ENCODE measurements at places on chromosomes 16 and 17. TPM values are rescaled to one million over a fixed set of nuclear protein-coding genes. Genes with fewer than 3 reads are reported as not detected.

PIRT gene
- not detected for polyA plus RNA-seq

C1QTNF8 gene
- not detected for polyA plus RNA-seq

LGALS9B gene
- not detected for polyA plus RNA-seq

DPEP2 gene
- 0.09 TPM for polyA plus RNA-seq

ARL17A gene
- polyA plus RNA-seq = 23.6 TPM

KRT20 gene
- not detected for polyA plus RNA-seq

JPH3 gene
- polyA plus RNA-seq = 8.4 TPM

CTRB2 gene
- not detected for polyA plus RNA-seq

ZACN gene
- 0.47 TPM for polyA plus RNA-seq

CHST4 gene
- 4.3 TPM for polyA plus RNA-seq

CDYL2 gene
- 0.90 TPM for polyA plus RNA-seq

TAT gene
- 0.19 TPM for polyA plus RNA-seq

MAFG gene
- 21.7 TPM for polyA plus RNA-seq

PDE6G gene
- 9.0 TPM for polyA plus RNA-seq

TBC1D3 gene
- not detected for polyA plus RNA-seq

HOXB2 gene
- polyA plus RNA-seq = not detected

NPIPB8 gene
- polyA plus RNA-seq = not detected

TMC7 gene
- polyA plus RNA-seq = 1.7 TPM

TBC1D3I gene
- 0.11 TPM for polyA plus RNA-seq

CLEC3A gene
- polyA plus RNA-seq = not detected

KRT24 gene
- not detected for polyA plus RNA-seq

MPV17L gene
- polyA plus RNA-seq = 3.2 TPM

KREMEN2 gene
- polyA plus RNA-seq = 4.9 TPM

MSLN gene
- polyA plus RNA-seq = not detected

TNP2 gene
- polyA plus RNA-seq = not detected

CD79B gene
- polyA plus RNA-seq = 2.5 TPM

HSD17B2 gene
- polyA plus RNA-seq = 0.03 TPM

CCL2 gene
- polyA plus RNA-seq = 17.5 TPM

DNAAF1 gene
- polyA plus RNA-seq = 0.42 TPM

SPNS2 gene
- 1.4 TPM for polyA plus RNA-seq

USP43 gene
- 5.7 TPM for polyA plus RNA-seq

MT3 gene
- not detected for polyA plus RNA-seq

TNFSF13 gene
- 2.2 TPM for polyA plus RNA-seq

MILR1 gene
- not detected for polyA plus RNA-seq

NPIPB4 gene
- 42.4 TPM for polyA plus RNA-seq

EVPL gene
- polyA plus RNA-seq = 0.47 TPM

PRR35 gene
- 0.32 TPM for polyA plus RNA-seq

KRTAP17-1 gene
- polyA plus RNA-seq = not detected

AIPL1 gene
- 0.24 TPM for polyA plus RNA-seq

SALL1 gene
- 9.0 TPM for polyA plus RNA-seq
